Stimulated activated CD8-positive, alpha-beta memory T cell treated with anti-CD3 and anti-CD28 coated beads, Interleukin-2, amount 100 ng/mL, for 48 hours (primary cell): ENCODE measurements at places on chromosomes 3 and 15.

- no peak for DNase-seq
Measured at GRCh38 chr3:29067007-29067406, 213.9 kb upstream of the RBMS3 start.

GRCh38 chr15:59352189-59352588 is 20.5 kb downstream of the MYO1E start:
- DNase-seq, result no peak

- no peak for DNase-seq
Measured at GRCh38 chr15:80246425-80246894, 5.6 kb downstream of the CTXND1 start.

- DNase-seq, result no peak
Measured at GRCh38 chr3:195246581-195246995, 24.4 kb downstream of the XXYLT1 start.

GRCh38 chr3:122004107-122004506 is 17.9 kb downstream of the ILDR1 start:
- no peak for DNase-seq

DNA sequence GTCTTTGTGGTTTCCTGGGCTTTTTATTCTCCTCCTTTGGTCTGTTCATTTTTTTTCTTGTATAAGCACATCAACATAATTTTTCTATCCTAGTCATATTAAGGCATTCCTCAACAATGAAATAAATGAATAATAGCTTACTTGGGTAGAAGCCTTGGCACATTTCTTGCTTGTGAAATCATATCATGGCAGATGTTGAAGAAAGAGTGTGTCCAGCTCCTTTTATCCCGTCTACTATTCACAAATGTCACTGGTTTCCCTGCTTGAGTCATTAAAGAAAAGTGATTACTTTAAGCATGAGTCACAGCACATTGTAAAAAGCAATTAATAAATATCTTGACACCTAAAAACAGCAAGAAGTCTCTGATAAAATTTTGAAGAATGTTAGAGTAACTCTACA is 42.1 kb downstream of the MINAR1 start:
- no peak for DNase-seq
